ENCODE measurements at places on chromosomes 13 and 19.

DNA sequence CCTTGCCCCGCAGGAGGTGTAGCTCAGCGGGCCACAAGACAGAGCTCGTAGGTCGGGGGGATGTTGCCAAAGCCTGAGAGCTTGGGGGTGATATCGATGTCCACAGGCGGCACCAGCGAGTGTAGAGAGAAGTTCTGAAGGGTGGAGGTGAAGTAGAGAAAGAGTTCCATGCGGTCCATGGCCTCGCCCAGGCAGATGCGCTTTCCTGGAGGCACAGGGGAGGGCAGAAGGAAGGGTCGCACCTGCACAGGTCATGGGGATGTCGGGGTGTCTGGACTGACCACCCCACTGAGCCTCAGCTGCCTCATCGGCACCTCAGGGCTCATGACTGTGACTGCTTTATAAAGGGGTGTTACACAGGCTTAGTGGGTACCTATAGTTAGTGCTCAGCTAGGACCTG lies 37.8 kb upstream of the CYP2A13 start:
- DNase-seq, result no peak

DNA sequence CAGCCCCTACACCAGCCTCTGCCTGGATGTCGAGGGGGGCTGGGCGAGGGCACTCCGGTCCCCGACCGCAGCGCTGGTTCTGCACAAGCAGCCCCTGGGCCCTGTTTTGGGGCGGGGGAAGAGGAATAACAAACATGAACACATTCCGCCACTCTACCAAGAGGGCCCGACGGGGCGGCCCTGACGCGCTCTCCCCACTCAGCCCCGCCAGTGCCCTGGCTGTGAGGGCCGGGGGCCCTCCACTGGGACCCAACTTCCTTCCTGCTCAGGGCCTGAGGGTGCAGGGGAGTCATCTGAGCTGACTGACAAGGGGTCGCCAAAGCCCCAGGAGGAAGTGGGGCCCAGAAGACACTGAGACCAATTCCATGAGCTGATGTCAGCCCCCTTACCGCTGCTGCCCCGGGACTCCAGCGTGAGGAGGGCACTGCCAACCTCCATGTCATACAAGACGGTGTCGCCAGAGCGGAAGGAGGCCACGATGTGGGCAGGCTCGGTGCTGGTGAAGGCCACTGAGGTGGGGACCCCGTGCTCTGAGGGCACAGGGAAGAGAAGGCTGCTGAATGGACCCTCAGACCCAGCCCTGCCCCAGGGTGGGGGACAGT lies 5.6 kb upstream of the PRKD2 start:
- no peak for DNase-seq

GRCh38 chr13:73937441-73937840 lies 196.8 kb downstream of the KLF12 start:
- no peak for DNase-seq

- DNase-seq, result no peak
These were observed 2.1 kb upstream of the PTPRS start for GRCh38 chr19:5342573-5343201.

- DNase-seq, result no peak
These were observed 146.4 kb downstream of the FGF14 start for GRCh38 chr13:102255409-102255808.

GRCh38 chr13:22055259-22055658 lies 384.4 kb downstream of the FGF9 start:
- no peak for DNase-seq

GRCh38 chr13:21071015-21071414 lies 9.6 kb upstream of the LATS2 start:
- DNase-seq, result no peak

- no peak for DNase-seq
These were observed 23.6 kb downstream of the SOHLH2 start for GRCh38 chr13:36190771-36191170.

DNA sequence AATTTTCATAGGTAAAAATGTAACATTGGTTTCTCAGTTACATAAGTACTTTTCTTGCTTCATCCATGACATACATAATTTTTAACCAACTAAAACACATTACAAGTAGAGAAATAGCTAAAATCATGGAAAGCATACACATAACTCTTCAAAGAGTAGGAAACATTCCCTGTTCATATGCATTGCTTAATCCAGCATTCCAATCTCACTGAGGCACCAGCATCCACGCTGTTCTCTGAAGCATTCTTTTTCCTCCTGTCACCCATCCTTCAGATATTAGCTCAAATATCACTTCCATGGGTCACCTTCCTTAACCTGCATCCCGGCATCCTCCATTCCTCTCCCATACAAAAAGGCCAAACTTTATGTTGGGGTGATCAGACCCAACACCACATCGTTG lies 79.1 kb downstream of the ZNF254 start:
- DNase-seq, result no peak

GRCh38 chr13:34437873-34438272 lies 504.2 kb upstream of the NBEA start:
- no peak for DNase-seq

Measured in NCI-H2227 treated with DMSO at 0.1 percent for 48 hours (cell line).